Neural progenitor cell (in vitro differentiated cells): ENCODE measurements at places on chromosomes 3 and 15. TPM values are rescaled to one million over a fixed set of nuclear protein-coding genes. Genes with fewer than 3 reads are reported as not detected.

RPS27L gene
- 57.8 and 111 TPM in 2 replicates for total RNA-seq

FBXW12 gene
- 0.82 and 1.4 TPM in 2 replicates for total RNA-seq

DNA sequence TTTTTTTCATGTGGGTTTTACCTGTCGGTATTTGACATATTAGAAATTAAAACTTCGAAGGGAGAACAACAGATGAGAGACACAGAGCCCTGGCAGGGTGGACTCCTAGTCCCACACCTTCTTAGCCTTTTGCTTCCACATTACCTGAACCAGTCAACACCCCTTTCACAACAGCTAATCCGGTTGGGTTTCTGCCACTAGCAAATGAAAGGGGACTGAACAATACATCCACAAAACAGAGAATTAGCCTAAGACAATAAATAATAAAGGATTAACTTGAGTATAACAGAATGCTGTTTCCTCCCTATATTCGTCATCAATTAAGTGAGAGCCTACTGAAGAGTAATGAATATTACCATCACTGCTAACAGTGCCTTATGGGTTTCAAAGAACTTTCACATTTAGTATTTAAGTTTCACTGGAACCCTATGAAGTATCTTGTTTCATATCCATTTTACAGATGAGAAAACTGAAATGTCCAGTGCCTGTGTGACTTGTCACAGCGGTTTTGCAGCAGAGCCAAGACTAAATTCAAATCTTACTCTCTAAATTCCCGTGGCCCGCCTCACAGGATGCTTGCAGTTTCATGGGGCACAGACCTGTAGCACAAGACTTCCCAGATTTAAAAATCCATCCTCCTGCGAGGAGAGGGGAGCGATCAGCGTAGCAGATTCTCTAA, 1.0 kb upstream of the RAB8B start:
- peak; percentile 34 for DNase-seq

GRCh38 chr15:60961541-60962485, 267.3 kb downstream of the RORA start:
- DNase-seq: no peak

DNA sequence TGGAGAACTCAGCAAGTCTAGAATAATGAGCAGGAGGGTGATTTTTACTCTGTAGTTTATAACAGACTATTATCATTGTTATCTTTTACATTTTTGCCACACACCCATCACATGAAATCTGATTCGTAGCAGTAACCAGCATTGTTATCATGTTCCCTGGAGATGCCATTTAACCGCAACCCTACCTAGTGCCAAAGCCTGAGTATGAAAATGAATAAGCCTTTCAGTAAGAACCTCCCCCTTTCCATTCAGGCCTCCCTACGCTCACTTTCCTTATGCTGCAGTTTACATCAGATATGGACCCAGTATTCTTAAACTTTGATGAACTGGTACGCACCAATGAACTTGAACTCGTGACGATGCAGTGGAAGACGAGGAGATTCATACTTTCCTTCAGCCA, 158.7 kb upstream of the SPRED1 start:
- no peak for DNase-seq

- no peak for DNase-seq
These were observed 62.8 kb downstream of the ABCC5 start for GRCh38 chr3:183954875-183955274.

GPR160 gene
- total RNA-seq: 4.3 and 6.0 TPM in 2 replicates

- DNase-seq: no peak
These were observed 117.5 kb downstream of the CMSS1 start for GRCh38 chr3:99934975-99935797.

GRCh38 chr3:152019508-152019907, 146.1 kb downstream of the SUCNR1 start:
- no peak for DNase-seq

TMIE gene
- total RNA-seq: not detected in 2 replicates

DNA sequence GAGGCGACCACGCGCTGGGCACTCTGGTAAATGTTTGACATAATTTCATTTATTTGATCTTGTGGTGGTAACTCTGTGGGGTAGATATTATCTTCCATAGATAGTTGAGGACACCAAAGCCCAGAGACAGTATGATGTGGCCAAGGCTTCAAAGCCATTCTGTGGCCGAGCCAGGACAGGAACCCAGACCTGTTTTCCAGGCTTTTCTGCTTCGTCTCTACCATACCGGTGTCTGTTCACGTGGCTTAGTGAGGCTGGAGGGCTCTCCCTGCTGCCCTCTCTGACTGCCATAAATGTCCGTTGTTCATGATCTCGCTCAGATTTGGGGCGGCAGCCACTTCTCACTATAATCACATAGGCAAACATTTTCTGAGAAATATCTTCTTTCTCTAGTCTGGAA, 134.7 kb downstream of the PEX5L start:
- DNase-seq: no peak

DNA sequence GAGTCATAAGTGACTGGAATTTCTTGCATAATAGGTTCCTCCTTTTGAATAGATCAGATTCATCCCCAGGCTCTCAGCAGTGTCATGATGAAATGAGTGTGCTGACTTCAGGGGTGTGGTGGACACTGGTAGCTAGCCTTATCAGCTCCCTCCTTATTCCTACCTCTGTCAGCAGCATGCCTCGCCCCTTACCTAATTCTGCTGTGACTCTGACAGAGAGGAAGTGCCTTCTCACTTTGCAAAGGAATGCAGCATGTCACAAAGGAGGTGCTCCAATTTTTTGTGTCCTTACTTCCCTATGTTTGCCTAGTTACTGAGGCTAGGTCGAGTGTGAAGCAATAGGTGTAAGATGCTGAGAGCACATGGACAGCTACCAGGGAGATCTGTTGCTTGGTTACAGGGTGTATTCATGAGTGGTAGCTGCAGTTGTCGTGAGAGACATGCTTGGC, 90.6 kb downstream of the TNFAIP8L3 start:
- no peak for DNase-seq

ITPKA gene
- total RNA-seq: 0.09 TPM in 1 of 2 replicates, not detected in the other

DNA sequence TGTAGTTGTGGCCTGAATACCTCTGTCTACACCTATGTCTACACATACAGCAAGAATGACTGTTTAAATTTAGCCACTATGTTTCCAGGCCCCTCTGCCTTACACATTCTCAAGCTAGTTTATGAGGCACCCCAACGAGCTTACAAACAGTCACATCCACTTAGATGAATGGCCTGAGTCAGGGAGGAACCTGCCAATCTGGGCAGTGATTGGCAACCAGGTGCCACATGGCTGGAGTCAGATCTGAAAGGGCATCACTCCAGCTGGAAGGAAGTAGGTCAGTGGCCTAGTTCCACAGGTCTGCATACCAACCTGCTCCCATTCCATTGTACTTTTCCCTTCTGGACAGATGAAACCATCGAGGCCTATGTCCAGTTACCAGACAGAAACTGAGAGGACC, 136.3 kb downstream of the FOXP1 start:
- DNase-seq: no peak

ANKRD63 gene
- total RNA-seq: not detected in 2 replicates

DNA sequence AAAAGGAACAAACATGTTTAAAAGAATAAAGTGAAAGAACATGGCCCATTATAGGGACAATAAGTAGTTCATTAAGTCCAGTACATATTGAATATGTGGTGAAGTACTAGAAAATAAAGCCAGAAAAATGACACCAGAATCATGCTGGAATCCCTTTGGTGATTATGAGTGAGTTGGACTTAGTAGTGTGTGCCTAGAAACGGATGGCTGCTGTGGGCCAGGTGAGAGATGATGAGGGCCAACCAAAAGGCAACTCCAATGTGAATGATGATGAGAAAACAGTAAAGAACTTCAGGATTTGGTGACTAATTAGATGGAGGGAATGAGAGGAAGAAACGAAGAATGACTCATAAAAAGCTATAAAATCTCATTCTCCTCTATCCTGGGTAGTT, 3.3 kb downstream of the CRYGS start:
- no peak for DNase-seq

- no peak for DNase-seq
These were observed 4.1 kb upstream of the RARB start for GRCh38 chr3:25423780-25424588.

- no peak for DNase-seq
These were observed 106.5 kb downstream of the LIPC start for GRCh38 chr15:58538225-58538727.

DNA sequence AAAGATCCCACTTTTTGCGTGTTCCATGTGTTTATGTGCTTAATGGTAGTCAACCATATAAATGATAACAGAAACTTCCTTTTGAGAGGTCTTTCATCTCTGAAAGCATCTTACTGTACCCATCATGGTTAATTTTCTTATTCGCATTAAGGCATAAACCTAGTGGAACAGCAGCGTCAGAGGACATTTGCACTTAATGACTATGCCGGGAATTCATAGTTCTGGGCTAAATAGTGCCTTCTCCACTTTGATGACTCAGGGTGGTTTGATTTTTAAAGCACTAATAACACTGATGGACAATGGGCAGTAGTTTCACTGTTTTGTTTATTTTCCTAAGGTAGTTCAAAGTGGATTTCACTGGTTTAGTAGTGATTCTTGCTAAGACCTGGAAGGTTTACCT, 455.3 kb downstream of the DIPK2A start:
- no peak for DNase-seq

RAB6B gene
- total RNA-seq: 7.7 and 10.1 TPM in 2 replicates

RASGRP1 gene
- 2.5 and 3.8 TPM in 2 replicates for total RNA-seq

GOLGA6L7 gene
- not detected in 2 replicates for total RNA-seq

GRCh38 chr3:152516216-152516615, 247.5 kb downstream of the MBNL1 start:
- DNase-seq: no peak

GRCh38 chr15:31316135-31316795, 10.4 kb upstream of the KLF13 start:
- DNase-seq: no peak

- DNase-seq: no peak
These were observed 13.9 kb upstream of the SLITRK3 start for GRCh38 chr3:165210132-165210531.

DNA sequence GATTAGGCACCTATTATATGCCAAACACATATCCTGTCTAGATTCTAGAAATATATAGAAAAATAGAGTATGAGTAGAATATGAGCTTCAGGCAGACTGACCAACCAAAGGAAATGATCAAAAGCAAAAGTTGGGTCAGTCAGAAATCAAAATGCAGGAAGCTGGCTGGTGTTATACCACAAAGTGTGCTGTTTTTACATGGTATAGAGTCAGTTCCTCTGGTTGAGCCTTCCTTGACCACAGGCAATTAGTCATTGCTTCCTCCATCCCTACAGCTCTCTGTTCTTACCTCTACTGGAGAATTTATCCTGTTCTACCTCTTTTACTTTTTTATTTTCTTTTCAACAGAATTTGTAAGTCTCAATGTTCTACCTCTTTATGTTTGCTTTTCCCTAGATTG, 149.8 kb downstream of the TMCO5A start:
- DNase-seq: no peak

TMEM158 gene
- 2.7 and 5.5 TPM in 2 replicates for total RNA-seq

TMEM115 gene
- total RNA-seq: 6.3 and 28.0 TPM in 2 replicates

ROBO1 gene
- 168 and 169 TPM in 2 replicates for total RNA-seq

GRCh38 chr3:108296239-108296638, at the start of gene HHLA2:
TSS of gene HHLA2 (plus strand) at chr3:108296548. CDS start at chr3:108351814, 55,266 bp downstream.
- DNase-seq: no peak

RFTN1 gene
- total RNA-seq: 0.37 and 0.92 TPM in 2 replicates

DNA sequence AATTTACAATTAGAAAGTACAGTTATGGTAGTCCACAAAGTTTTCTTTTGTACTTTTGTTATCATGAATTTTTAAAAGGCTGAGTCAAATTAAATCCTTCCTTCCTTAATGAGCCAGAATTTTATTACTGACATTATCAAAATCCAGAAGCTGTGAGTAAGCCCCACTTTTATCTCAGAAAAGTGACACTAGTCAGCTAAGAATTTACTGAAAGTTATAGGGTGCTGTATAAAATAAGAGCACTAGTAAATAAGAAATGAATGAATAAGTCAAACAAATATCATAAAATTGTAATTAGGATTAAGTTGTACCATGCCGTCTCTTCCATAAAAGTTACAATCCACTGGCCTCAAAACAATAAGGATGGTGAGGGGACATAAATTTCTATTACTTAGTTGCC, 15.3 kb downstream of the PLOD2 start:
- DNase-seq: no peak

GOLGA8R gene
- total RNA-seq: not detected in 2 replicates

MOBP gene
- total RNA-seq: not detected in 2 replicates

DNA sequence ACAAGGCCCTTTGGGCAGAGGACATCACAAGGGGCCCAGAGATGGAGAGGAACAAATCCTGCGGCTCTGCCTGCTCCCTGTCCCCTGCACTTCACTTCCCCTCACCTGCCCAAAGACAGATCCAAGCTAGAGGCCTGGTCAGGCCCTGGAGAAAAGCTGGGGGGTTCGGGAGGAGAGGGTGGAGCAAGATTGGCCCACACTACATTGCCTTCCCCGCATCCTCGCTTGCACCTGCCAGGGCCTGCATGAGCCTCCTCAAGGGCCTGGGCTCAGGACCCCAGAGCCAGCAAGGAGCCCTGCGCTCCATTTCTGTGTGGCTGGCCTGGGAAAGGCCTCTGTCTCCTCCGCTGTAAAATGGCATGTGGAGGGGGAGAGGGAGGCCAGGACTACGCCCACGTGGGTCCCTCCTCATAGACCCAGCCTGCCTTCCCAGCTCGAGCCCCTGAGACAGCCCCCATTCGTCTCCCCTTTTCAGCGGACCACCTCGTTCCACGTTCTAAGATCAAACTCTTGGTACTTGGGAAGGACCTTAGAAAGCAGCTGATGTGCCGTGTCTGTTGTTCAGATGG, 106.0 kb downstream of the HMG20A start:
- no peak for DNase-seq

AGBL1 gene
- 5.5 and 6.2 TPM in 2 replicates for total RNA-seq

SLC51B gene
- not detected in 2 replicates for total RNA-seq

GRCh38 chr15:101596633-101597032, 55.5 kb downstream of the TM2D3 start:
- DNase-seq: no peak

GOLGA8G gene
- total RNA-seq: 0.04 TPM in 1 of 2 replicates, not detected in the other

DNA sequence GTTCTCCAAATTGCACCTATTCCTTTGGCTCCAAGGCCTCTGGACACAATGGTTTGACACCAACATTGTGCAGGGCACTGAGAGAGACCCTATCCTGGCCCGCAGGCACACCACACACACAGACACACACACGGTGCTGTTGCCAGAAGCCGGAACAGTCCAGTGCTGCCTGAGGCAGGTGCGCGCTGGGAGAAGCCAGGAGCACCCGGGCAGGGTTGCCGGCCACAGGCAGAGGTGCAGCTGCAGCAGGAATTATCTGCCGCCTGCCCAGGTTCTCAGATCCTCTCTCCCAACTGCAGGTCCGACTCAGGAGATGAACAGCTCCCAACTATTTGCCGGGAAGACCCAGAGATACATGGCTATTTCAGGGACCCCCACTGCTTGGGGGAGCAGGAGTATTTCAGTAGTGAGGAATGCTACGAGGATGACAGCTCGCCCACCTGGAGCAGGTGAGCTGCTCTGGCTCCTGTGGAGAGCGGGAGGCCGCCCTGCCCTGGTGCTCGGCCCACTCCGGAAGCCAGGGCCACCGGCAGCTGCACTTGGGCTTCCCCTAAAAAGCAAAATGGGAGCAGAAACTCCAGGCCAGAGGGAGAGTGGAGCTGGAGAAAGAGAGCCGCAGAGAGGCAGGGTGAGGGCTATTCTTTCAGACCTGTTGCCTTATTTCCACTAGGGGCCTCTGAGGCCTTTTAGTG, 42.9 kb downstream of the CHDH start:
- no peak for DNase-seq

- DNase-seq: no peak
These were observed 88.2 kb downstream of the FAIM start for GRCh38 chr3:138696666-138697370.

MFGE8 gene
- total RNA-seq: 92.6 and 124 TPM in 2 replicates

GRCh38 chr15:29089731-29090616, 179.6 kb downstream of the NSMCE3 start:
- DNase-seq: peak; percentile 46

PCOLCE2 gene
- 18.2 and 32.5 TPM in 2 replicates for total RNA-seq
